ENCODE measurements at places on chromosomes 2 and 18.

DNA sequence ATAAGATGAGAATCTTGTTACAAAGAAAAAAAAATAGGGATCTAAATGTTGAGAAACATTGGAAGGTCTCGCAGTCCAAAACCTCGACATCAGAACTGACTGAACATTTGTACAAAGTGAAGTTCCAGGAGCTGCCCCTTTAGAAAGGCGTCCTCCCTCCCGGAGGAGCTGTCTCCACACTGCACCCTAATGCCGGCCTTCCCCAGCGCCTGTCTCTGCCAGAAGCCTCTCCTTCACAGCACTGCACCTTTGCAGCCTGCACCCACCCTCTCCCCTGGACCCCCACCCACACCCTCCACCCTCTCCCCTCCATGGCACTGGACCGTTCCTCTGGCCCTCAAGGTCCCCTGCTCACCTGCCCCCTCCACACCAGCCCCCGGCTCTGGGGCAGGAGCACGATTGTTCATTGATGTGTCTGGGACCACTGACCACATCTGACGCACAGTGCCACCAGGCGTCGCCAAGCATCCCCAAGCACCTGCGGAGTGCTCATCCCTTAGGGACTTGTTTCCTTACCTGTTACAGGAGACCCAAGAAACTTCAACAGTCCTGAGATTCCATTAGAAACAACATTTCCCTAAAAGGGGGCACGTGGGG lies 90.3 kb upstream of the SNTG2 start:
- no peak for DNase-seq

GRCh38 chr18:42045346-42045745 lies 90.3 kb downstream of the PIK3C3 start:
- no peak for DNase-seq

- no peak for DNase-seq
Measured at GRCh38 chr18:55453186-55453585, 134.8 kb downstream of the TCF4 start.

GRCh38 chr2:215772003-215772402 lies 241.3 kb downstream of the MREG start:
- no peak for DNase-seq

GRCh38 chr2:127188797-127189196 lies 31.3 kb downstream of the CYP27C1 start:
- no peak for DNase-seq

DNA sequence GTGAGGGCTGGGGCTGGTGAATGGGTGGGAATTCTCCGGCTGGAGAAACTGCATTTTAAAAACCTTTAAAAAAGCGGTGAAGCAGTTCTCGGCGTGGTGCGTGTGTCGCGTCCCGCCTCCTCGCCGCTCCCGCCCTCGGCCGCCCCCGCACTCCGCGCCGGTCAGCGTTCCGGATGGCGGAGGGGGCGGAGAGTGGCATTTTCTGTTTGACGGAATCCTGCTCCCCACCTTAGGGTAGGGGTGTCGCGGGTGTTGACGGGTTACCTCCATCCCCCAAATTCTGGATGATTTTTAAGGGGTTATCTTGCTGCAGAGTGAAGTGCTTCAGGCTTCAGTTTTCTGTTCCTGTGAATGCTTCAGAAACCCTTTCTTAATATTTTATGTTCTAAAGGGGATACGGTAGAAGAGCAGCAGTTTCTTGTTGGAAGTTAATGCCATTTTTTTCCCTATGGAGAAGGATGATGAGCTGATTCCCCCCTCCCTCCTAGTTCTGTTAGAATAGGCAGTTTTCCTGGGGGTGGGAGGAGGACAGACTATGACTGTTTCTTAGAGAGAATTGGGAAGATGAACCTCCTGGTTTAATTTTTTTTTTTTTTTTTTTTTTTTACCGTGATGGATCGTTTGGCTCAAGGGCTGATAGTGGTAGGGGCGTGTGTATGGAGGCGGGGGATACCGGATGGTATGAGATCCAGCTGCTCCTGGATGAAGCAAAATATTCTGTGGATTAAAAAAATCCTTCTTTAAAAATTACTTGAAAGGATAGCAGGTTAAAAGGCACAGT lies 756 bp downstream of the ABI2 start:
- DNase-seq, result peak; percentile 27

DNA sequence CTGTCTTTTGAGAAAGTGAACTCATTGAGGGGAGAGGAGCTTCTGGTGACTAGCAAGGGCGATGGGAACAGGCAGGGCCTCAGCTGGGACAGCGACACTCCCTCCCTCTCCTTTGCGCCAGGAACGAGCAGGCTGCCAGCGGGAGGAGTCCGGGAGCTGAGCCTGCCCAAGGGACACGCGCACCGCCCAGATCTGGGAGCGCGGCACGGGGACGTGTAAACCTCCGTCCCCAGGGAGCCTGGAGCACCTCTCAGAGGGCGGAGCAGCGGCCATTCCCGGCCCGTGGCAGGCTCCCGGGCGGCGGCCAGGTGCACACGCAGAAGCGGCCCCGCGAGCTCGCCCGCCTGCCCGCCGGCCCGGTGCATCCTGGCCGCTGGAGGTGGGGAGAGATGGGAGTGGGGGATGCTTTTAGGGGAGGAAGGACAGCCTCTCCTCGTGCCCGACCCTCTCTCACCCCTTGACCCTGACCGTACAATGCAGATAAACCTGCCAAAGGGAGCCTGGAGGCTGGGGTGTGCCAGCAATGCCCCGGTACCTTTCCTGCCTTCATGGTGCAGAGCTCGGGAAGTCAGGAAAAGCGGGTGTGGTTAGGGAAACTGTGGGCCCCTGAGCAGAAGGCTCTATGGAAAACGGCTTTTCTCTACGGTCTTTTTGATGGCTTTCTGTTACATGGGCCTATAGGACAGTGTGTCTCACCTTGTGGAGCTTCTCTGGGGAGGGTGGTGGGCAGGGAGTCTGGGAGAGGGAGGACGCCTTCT lies 2.2 kb downstream of the AQP4 start:
- DNase-seq, result no peak

DNA sequence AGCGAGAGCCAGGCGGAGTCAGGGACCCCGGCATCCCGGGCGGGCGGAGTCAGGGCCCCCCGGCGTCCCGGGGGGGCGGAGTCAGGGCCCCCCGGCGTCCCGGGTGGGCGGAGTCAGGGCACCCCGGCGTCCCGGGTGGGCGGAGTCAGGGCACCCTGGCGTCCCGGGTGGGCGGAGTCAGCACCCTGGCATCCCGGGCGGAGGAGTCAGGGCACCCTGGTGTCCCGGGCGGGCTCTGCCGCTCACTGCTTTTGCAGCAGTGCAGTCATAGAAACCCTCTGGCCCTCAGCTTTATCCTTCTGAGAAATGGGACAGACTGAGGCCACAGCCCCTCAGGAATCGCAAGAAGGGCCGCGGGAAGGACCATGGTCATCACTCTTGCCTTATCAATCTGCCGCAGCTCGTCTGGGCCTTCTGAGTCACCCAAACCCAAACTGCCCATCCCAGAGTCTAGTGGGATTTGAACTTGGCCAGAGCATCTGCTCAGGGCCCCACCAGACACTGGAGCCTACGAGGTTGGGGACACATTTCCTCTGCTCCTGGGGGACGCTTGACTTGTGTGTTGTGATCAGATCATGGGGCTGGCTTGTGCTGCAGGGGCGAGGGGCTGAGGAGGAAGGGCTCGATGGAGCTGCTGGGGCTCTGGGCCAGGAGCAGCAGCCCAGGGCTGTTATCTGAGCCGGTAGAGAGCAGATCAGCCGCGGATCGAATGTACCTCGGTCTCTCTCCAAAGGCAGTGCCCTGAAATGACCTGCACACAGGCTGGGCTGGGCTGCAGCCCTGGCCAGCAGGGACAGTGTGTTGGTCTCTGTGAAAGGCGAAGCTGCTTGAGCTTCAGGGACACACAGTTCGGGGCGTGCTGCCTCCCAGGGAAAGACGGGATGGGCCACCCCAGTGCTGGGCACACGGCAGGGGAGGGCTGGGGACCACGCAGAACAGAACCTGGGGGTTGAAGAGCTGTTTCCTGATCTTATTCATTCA lies 290.1 kb upstream of the HDAC4 start:
- no peak for DNase-seq

DNA sequence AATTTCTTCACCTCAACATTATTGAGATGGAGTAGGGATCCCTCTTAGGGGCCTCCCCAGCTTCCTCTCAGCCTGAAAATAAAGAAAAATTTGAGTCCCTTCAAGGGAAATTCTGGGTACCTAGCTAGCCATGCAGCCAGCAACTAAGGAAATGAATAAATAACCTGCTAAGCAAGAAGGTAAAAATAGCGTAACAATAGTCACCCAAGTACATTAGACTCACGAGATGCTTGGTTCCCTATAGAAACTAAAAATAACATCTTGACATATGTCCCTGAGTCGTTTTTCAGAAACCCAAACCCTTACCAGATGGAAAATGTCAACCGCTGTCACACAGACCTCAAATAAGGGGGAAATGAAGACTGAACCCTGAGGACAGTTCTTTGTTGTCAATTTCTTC lies 51.9 kb downstream of the CACNB4 start:
- no peak for DNase-seq

DNA sequence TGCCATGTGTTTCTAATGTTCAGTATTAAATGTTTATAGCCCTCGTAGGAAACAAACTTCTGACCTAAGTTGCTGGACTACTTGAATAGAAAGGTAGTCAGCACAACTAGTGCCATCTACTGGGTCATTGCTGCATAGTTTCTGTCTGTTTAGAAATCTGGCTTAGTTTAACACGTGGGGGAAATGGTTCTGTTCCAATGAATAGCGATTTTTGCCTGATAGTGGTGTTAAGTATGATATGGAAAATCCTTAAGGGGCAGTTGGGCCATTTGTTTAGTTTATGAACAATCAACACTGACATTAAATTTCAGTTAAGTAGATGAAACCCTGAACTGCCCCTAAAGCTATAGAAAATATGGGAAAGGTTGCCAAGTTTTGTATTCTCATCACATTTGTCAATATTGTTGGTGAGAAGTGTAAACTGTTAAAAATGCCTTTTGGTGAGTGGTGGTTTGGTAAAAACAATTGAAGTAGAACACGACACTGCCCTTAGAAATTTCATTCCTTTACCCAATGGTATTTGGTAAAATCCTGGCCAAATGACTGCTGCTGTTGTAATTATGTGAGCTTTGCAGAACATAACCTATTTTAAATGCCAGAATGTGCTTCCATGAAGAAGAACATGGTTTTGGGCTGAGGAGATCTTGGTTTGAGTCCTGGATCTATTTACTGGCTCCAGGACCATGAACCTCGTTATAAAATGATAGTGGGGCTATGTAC lies 13.2 kb downstream of the NABP1 start:
- no peak for DNase-seq

GRCh38 chr18:76620321-76621170 lies 125.5 kb upstream of the ZNF516 start:
- DNase-seq, result peak; percentile 45
